Mesenteric fat pad (tissue), 1 donor: ENCODE measurements at places on chromosomes 16 and 17.

GRCh38 chr17:41784207-41784744, 2.2 kb downstream of the JUP start:
- no peak for DNase-seq

- DNase-seq = no peak
Measured at GRCh38 chr16:11655655-11656054, 12.6 kb upstream of the SNN start.

DNA sequence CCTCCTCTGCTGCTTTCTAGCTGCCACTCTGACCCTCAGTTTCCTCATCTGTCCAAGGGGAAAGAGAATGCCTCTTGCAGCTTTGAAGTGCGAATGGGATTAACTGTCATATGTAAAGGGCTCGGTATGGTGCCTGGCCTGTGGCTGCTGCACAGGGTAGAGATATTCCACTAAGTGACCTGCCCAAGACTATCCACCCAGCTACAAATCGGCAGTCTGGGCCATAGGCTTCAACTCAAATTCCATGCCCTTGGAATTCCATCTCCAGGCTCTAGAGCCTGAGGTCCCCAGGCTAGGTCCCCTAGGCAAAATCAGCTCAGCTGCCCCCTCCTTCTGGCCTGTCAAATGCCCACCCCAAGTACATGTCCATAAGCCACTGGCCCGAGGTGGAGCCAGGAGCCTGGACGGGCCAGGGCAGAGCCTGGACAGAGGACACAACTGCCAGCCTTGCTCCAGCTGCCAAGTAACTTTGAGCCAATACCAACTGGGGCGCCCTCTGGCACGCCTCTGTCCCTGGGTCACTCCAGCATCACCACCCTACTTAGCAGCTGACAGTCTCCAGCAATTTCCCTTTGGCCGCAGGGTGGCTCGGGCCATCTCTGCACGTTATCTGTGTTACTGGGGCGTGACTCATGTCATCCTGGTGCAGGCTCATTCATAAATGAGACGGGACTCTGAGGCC, 57.2 kb downstream of the SDK2 start:
- DNase-seq = no peak

DNA sequence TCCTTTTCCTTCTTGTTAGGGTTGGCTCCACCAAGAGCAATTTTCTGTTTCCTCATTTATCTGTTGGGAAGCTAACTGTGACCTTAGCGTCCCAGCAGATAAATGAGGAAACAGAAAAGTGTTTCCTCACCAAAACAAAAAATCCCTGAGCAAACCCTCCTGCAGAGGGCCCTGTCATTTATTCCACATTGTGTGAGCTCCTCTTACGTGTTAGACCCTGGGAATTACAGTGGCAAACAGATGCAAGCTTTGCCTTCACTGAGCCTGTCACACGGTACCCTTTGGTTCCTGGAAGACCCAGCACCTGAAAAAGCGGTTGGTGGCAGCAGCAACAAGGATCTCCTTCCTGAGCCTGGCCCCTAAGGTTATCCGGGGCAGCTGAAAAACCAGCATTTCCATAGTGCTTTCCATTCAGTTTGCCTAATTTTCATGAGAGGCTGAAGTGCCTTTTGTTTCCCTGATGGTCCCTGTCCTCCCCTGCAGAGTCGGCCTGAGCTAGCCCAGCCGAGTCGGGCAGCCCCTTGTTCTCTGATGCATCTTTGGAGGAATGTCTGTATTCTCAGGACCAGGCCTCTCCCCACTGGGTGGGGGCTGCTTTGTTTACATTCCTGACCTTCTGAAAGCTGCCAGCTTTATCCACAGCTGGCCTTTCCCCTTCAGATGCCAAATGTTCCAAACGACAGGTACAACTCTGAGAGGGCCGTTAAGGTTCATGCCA, 34.7 kb downstream of the YPEL2 start:
- no peak for DNase-seq

DNA sequence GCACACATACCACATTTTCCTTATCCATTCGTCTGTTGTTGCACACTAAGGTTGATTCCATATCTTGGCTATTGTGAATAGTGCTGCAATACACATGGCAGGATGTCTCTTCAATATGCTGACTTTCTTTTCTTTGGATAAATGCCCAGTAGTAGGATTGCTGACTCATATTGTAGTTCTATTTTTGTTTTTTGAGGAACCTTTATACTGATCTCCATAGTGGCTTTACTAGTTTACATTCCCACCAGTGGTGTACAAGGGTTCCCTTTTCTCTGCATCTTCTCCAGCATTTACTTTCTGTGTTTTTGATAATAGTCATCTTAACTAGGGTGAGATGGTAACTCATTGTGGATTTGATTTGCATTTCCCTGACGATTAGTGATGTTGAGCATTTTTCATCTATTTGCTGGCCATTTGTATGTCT, 118.1 kb downstream of the STXBP4 start:
- no peak for DNase-seq

DNA sequence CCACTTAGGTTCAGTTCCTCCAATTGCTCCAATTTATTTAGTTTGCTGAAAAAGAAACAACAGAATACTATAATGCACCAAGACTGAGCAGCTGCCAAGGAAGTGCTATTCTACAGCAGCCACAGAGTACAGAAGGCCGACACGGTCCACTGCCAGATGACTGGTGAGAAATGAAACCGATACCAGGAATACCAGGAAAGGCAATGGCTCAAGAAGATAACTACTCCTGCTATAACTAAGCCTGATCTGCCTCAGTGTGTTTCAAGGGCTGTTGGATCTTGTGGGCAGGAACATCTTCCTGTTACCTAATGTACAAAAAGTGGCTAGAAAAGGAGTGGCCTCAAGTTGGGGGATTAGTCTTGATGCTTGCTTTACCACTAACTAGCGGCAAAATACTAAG, 32.8 kb downstream of the MARVELD3 start:
- DNase-seq = no peak

DNA sequence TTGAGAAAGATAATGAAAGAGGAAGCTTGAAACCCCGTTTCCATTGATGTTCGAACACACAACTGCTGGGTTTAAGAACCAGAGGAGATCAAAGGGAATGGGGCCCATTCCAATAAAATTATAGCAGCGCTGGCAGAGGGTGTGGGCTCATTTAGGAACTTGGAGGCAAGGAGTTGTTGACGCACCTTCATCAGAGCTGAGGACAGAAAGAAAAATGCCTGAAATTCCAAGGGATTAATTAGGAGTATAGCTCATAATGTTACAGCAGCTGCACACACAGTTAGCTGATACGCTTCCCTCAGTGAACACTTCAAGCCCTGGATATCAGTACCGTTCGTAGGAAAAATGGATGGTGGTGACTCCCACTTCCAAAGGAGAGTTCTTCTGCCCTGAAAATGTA, 127.2 kb downstream of the AXIN2 start:
- DNase-seq = no peak

DNA sequence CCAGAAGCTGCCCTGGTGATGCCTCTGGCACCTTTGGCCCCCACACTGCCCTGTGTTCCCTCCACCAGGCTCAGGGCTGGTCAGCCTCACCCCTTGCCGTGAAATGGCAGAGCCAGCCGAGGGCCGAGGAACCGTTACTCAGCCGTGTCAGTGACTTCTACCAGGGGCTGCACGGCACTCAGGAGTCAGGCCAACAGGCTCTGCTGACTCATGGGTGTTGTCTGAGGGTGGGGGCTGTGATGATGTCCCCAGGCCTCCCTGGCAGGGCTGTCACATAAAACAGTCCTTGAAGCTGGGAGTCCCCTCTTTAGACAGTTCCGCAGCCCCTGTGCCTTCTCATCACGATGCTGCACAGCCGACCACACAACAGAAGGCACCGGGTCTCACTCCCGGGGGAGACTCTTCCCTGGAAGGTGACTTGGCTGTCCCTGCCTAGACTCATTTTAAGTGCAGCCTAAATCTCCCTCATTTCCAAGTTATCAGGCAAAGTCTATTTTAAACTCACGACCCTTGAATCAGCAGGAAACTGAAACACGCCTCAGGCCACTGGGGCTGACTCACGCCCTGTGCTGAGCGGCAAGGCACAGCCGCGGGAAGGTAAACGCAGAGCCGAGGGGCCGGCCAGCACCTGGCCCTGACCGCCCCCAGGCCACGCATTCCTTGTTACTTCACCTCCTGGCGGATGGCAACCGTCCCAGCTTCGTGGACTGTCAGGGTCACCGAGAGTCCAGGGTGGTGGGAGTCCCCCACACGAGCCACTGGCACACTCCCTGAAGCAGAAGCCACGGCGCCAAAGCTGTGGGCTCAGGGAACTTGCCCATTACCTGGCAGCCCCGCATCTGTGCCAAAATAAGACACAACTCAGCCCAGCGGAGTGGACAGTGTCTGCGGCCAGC, 102.6 kb downstream of the ZNF778 start:
- no peak for DNase-seq

DNA sequence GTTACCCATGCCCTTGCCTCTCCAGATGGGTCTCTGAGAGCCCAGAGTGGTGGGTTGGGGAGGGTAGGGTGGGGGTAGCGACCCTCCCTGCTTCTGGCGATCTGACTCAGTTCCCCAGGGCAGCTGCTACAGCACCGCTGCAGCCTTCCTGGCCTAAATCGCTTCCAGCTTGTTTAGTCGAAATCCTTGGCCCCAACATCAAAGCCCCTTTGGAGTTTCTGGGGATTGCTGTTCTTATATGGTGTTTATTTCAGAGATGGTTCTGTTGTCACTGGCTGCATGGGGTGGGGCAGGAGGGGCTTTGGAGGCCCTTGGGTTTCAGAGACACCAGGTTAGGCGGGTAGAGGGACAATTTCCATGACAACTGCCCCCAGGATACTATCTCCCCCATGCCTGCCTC, 35.9 kb downstream of the FZD2 start:
- DNase-seq = no peak

GRCh38 chr17:74777901-74778515, 1.9 kb upstream of the NAT9 start:
- DNase-seq = no peak

GRCh38 chr17:46753776-46754175, 64.7 kb downstream of the WNT3 start:
- DNase-seq = no peak

DNA sequence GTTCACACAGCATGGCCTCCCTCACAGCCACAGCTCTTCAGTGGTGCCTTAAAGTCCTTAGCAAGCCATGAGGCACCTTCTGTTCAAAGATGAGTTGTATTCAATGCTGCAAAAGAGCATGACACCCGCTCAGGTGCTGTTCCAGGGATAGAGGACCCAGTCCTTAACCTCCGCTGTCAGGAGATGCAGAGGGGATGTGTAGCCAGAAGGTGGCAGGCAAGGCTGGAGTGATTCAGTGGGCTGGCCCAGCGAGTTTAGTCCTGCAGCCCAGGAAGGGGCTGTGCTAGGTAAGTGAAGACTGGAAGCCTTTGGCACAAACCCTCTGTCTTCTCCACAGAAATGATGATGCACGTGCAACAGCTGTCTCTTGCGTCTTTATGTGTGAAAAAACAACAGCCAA, 25.0 kb upstream of the ADAM11 start:
- DNase-seq = no peak

- no peak for DNase-seq
Measured at GRCh38 chr16:86508028-86508946, 2.0 kb upstream of the FOXF1 start.

DNA sequence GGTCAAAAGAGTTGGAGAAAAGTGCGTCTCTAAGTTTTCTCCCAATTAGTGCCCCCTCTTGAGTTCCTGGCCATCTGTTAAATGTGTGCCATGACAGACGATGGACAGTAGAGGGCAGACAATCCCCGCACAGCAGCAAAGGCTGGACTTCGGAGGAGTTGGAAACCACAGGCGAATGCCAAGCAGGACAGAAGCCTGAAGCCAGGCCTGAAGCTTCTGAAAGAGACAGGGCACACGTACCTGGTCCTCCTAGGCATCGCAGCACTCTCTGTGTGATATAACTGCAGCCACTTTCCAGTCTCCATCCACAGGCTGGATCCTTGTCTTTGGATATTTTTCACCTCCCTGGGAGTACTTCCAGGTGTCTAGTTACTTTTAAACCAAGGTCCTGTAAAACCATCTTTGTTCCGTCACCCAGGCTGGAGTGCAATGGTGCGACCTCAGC, 14.5 kb downstream of the C17orf100 start:
- peak; percentile 89 for DNase-seq
